NCI-H187 (cell line): ENCODE measurements at places on chromosomes 4 and X.

- no peak for DNase-seq
Observed at GRCh38 chr4:123116412-123116811, 194.0 kb upstream of the NUDT6 start.

- no peak for DNase-seq
Observed at GRCh38 chrX:335758-336155, 17.2 kb upstream of the GTPBP6 start.

DNA sequence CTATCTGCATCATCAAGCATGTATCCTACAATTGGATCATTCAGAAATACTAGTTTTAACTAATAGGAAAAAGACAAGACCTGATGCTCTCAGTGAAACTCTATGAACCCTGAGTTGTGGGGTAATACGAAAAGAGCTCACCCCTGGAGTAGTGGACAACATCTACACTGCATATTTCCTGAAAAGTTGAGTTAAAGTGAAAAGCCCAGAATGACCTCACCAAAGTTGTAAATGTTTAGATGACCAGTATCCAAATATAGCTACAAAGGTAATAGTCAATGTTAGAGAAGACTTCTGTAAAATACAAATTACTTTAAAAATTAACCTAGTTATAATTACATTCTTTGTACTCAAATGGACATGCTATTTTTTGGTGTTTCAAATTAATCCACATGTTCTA, 52.8 kb upstream of the SRPX start:
- no peak for DNase-seq

DNA sequence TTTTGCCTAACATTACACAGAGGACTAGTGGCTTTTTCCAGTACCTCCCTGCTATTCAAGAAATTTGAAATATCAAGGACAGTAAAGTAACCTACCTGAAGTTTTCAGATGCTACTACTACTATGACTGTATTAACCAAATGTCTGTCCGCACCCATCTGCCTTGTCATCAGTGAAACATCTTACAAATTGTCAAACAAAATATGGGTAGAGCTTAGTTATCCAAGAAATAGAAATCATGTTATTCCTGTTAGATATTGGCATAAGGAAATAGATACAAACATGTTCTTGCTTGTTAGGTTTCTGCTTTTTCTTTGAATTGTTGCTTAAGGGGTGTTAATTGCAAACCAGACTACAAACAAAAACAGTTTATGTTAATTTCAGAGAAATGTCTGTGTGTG, 63.9 kb downstream of the PLS3 start:
- no peak for DNase-seq

GRCh38 chrX:64908121-64908520, 68.1 kb downstream of the ZC4H2 start:
- no peak for DNase-seq

GRCh38 chr4:604131-604530, 21.2 kb upstream of the PDE6B start:
- DNase-seq: no peak

- no peak for DNase-seq
Observed at GRCh38 chr4:112752061-112752460, 115.1 kb downstream of the LARP7 start.

GRCh38 chrX:133555782-133556458, 140.6 kb upstream of the GPC4 start:
- no peak for DNase-seq

GRCh38 chr4:172947594-172947993, 221.0 kb upstream of the GALNT7 start:
- DNase-seq: no peak

DNA sequence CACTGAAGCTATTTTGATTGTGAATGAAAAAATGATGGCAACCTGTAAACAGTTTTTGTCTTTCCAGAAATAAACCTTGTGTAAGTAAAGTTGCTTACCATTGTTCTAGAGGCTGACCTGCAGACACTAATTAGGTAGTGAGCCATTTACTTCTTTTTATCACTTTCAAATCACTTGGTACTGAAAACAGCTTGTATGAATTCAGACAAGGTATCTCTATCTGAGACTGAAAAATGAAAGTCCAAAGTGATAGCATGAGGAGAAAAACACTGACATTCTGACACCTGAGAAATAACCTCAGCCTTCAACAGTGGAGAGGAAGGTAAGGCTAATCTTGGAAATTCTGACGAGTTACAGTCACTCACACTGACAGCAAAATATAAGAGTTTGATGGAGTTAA, 238.8 kb downstream of the GPC3 start:
- DNase-seq: no peak

DNA sequence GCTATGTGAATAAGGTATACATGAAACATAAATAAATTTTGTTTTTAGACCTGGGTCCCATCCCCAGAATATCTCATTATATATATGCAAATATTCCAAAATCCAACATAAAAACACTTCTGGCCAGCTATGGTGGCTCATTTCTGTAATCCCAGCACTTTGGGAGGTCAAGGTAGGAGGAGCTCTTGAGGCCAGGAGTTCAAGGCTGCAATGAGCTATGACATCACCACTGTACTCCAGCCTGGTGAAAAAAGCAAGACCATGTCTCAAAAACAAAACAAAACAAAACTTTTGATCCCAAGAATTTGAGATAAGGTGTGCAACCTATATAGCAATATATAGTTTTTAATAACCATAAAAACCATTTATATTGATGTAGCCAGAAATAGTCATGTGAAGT, 5.4 kb upstream of the ADGRA3 start:
- no peak for DNase-seq

- no peak for DNase-seq
Observed at GRCh38 chr4:151955721-151956380, 195.0 kb upstream of the GATB start.

DNA sequence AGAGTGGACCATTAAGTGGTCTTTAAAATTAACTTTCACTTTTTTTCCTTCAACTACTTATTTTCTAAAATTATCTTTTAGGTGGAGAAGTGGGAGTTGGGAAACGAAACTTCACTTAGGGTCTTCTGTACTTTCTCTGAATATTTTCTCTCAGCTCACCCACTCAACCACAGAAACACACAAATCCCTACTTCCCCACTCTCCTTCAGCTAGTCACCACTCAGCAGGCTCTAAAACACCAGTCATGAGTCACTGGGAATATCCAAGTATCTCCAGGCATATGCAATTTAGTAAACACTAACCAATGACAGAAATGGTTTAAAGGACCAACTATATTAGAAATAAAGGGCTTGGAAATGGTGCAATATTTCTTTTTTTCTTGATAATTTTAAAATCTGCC, 153.0 kb upstream of the RPS6KA6 start:
- no peak for DNase-seq

DNA sequence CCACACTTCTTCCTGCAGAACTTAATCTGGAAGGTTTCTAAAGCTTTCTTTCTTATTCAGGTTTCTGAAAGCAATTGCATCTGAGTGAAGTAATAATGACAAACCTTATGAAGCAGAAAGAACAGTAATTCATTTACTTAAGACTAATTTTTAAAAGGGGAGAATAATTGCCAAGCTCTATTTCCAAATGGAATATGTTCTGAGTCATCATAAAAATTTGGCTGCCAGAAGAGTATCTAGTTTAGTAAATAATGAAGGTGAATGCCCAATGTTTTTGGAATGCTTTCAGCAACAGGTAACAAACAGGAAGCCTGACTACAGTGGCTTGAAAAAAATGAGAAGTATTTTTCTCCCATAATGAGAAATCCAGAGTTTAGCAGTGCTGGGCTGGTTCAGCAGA, 227.3 kb upstream of the TET2 start:
- DNase-seq: no peak

GRCh38 chr4:69116645-69117321, 20.5 kb downstream of the UGT2B7 start:
- DNase-seq: no peak

DNA sequence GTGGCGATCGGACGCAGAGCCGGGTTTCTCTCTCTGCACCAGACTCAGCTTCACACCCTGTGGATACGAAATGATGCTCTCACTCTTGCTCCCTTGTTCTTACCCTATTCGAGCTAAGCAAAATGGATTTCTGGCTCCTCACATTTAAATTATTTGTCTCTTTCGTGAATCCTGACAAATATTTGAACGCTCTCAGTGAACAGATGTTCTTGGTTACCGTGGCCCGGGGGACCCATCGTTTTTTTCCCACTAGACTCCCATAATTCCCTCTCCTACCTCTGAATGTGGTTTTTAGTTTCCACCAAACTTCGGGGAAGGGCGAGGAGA, 630 bp downstream of the SMARCA5 start:
- no peak for DNase-seq

DNA sequence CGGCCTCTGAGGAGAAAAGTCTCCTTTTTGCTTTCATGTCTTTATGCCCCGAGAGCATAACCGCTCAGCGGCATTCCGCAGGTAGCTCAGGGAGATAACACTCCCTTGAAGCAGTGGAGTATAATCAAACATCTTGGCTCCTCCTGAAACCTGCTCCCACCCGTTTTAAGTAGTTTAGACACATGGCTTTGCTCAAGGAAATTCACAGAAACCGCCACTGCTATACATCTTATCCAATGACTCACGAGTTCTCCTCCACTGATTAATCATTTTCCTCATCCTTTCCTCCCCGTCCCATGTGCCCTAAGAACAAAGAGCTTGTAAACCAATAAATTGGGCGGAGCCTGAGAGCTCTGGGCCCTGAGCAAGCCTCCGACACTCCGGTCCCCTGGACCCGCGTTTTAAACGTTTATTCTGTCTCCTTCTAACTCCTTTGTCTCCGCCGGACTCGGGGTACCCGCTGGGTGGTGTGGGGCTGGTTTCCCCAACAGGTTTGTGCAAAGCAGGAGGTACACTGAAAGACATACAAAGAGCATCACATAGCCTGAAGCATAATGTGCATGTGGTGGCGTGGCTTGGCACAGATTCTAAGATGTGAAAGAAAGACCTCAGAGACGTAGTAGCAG, 401.2 kb downstream of the TLL1 start:
- no peak for DNase-seq

DNA sequence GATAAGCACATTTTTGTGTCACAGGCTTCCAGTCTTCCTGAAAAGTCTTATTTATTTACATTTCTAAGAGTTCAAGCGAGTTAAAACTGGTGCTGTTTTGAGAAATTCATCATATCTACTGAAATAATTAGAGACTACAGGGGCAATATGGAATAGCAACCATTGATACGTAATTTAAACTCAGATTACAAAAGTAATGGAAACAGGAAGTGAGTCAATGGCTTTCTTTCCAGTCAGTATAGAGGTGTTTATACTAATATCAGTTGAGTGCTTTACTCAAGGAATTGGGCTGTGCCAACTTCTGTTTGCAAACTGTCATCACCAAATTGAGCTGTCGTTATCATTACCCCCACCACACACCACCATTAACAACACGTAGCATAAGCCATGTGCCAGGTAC, 222.7 kb downstream of the COL25A1 start:
- DNase-seq: no peak
